A549 treated with GW870086 at 1 μM for 4 hours (cell line): ENCODE measurements at places on chromosomes 5 and 9. TPM values are rescaled to one million over a fixed set of nuclear protein-coding genes. Genes with fewer than 3 reads are reported as not detected.

The SPATA31A3 gene
- not detected in 5 replicates for total RNA-seq

The GPX3 gene
- 15.4 to 22.8 TPM (median 17.9 TPM) in 5 replicates for total RNA-seq

The HAVCR1 gene
- 22.0 to 42.6 TPM (median 35.7 TPM) in 5 replicates for total RNA-seq

The SLC34A1 gene
- not detected in 5 replicates for total RNA-seq

The PCA3 gene
- total RNA-seq, result not detected in 5 replicates

The IFNA21 gene
- not detected in 5 replicates for total RNA-seq

The ISL1 gene
- 0.14 TPM in 1 of 5 replicates, not detected in the others for total RNA-seq

The PCDHGB3 gene
- 0.16 to 0.31 TPM (median 0.22 TPM) in 5 replicates for total RNA-seq

The SPAG8 gene
- total RNA-seq, result 0.35 to 0.76 TPM (median 0.64 TPM) in 5 replicates

The GPX8 gene
- 30.5 to 40.2 TPM (median 36.6 TPM) in 5 replicates for total RNA-seq

The F2RL1 gene
- 220 to 283 TPM (median 272 TPM) in 5 replicates for total RNA-seq

The PTPN3 gene
- 16.0 to 21.4 TPM (median 18.5 TPM) in 5 replicates for total RNA-seq

The PCAT7 gene
- 0.31 to 0.90 TPM (median 0.67 TPM) in 5 replicates for total RNA-seq

The HRCT1 gene
- 0.16 to 0.32 TPM (median 0.28 TPM) in 5 replicates for total RNA-seq

The NFIL3 gene
- total RNA-seq, result 8.3 to 10.0 TPM (median 9.5 TPM) in 5 replicates

The PCDHA4 gene
- total RNA-seq, result 1.6 to 2.2 TPM (median 2.0 TPM) in 5 replicates

The APBA1 gene
- 0.13 to 0.48 TPM (median 0.15 TPM) in 5 replicates for total RNA-seq

The PROB1 gene
- 0.17 to 0.31 TPM (median 0.25 TPM) in 5 replicates for total RNA-seq

The CTNND2 gene
- not detected in 5 replicates for total RNA-seq

The IL9 gene
- total RNA-seq, result not detected in 5 replicates

The DND1 gene
- total RNA-seq, result 0.37 to 0.97 TPM (median 0.64 TPM) in 5 replicates

The CDH9 gene
- total RNA-seq, result not detected in 5 replicates

The GMCL2 gene
- not detected in 5 replicates for total RNA-seq
